ENCODE measurements at places on chromosomes 5 and 9.

- no peak for DNase-seq
- no peaks in the 10 kb centered on the region for H3K36me3 ChIP-seq
- no peak overlapping the region for H3K27ac ChIP-seq
- H3K27me3 ChIP-seq: no peaks in the 10 kb centered on the region
- no peaks in the 10 kb centered on the region for H3K4me1 ChIP-seq
These were observed 7.6 kb upstream of the CCDC152 start for GRCh38 chr5:42749020-42749419.

DNA sequence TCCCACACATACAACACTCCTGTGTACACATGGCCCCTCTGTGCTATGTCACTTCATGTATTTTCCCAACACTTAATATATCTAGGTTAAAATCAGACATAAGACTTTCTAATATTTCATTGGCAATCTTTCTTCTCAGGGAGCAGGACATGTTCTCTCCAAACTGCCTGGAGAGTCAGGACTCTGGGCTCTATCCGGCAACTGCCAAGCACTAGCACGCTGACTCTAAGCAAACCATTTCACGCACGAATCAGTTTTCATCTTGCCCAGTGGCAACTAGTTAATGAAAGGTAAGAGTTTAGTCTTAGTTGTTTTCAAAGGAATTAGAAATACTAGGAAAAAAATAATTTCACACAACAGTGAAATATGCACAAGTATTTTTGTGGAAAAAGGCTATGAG is 124.8 kb downstream of the NFIB start:
- H3K4me3 ChIP-seq: no peak overlapping the region
- H3K4me1 ChIP-seq: no peaks in the 10 kb centered on the region
- no peaks in the 10 kb centered on the region for H3K27me3 ChIP-seq
- no peak for DNase-seq
- H3K36me3 ChIP-seq: no peaks in the 10 kb centered on the region

- H3K27ac ChIP-seq: no peak overlapping the region
- H3K27me3 ChIP-seq: no peaks in the 10 kb centered on the region
- no peak overlapping the region for H3K4me3 ChIP-seq
- H3K36me3 ChIP-seq: no peaks in the 10 kb centered on the region
- peak; percentile 50 for DNase-seq
These were observed 47.8 kb upstream of the SNX2 start for GRCh38 chr5:122727112-122727541.

DNA sequence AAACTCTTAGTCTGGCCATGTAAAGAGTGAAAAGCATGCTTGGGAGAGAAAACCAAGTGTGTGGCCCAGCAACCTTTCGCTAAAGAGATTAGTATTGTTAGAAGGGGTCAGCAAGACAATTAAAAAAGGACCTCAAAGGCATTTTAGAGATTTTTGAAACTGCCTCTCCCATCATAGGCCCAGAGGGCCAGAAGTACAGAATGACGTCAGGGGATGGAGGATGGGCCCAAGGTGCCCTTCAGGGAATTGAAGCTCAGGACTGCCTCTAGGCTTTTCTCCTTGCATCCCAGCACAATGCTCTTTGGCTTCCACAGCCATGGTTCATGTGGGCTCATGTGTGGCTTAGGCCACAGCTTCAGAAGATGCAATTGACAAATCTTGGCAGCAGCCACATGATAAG is 287.0 kb upstream of the COX7C start:
- no peak for DNase-seq
- H3K36me3 ChIP-seq: no peaks in the 10 kb centered on the region
- H3K27ac ChIP-seq: no peak overlapping the region
- no peaks in the 10 kb centered on the region for H3K27me3 ChIP-seq

DNA sequence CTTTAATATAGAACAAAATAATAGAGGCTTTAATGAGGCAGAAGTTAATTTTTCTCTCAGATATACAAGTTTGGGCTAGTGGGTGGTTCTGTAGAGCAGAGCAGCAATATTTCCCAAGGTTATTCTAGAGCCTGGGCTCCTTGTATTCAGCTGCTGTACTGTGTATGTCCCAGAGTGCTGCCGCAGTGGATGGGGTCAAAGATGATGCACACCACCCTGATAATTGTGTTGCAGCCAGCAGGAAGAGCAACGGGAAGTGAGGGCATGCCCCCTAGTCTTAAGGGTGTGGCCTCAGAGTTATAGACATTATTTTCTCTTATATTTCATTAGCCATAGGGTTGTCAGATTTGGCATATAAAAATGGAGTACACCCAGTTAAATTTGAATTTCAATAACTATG is 23.9 kb upstream of the KIF4B start:
- no peak overlapping the region for H3K4me3 ChIP-seq
- no peaks in the 10 kb centered on the region for H3K4me1 ChIP-seq
- H3K27ac ChIP-seq: no peak overlapping the region
- H3K27me3 ChIP-seq: peaks cover 6% of the 10 kb centered on the region
- DNase-seq: no peak

DNA sequence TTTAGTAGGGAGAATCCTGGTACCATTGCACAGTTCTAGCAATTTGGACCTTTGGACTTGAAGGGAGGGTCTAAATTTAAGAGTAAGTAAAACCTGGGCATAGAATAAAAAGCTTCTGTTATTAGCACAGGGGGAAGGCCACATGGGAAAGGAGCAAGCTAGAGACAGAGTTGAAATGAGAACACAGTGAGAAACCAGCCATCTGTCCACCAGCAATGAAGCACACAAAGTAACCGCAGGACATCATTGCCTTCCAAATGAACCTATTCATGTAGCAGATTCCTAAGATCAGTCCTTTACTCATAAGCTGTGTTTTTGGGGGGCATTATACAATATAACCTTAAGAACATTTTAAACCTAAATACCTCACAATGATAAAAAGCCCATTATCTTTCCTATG is 407.4 kb downstream of the HCN1 start:
- no peaks in the 10 kb centered on the region for H3K4me1 ChIP-seq
- H3K27ac ChIP-seq: no peak overlapping the region
- no peaks in the 10 kb centered on the region for H3K27me3 ChIP-seq

- no peaks in the 10 kb centered on the region for H3K36me3 ChIP-seq
- H3K27me3 ChIP-seq: no peaks in the 10 kb centered on the region
- H3K4me3 ChIP-seq: no peak overlapping the region
These were observed 127.8 kb downstream of the GABBR2 start for GRCh38 chr9:98580956-98581355.

- no peaks in the 10 kb centered on the region for H3K27me3 ChIP-seq
- DNase-seq: no peak
- no peak overlapping the region for H3K4me3 ChIP-seq
- no peak overlapping the region for H3K27ac ChIP-seq
- H3K36me3 ChIP-seq: no peaks in the 10 kb centered on the region
These were observed 58.0 kb upstream of the PTPN3 start for GRCh38 chr9:109556061-109556460.

DNA sequence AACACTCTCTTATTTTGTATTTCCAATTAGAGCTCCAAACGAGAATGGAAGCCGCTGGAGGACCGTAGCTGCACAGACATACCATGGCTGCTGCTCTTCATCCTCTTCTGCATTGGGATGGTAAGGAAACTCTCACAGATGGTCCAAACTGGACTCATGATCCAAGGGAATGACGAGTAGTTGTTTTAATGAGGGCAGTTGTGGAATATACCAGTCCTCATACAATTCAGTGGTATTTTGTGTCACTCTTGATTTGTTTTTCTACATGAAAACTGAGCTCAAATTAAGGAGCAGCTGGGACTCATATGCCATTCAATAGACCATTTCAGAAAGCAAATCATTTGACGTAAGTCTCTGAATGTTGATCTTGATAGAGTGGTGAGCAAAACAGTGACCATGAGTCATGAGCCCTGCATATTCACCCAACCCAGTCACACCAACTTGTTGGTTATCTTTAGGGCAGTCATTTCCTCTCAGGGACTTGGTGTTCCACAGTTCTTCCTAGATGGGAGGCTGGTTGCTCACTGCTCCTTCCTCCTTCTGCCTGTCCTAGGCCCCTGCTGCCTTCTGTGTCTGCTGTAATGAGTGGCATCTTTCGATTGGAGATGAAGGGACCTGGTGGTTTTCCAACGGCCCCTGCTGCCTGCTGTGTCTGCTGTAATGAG is 54.9 kb downstream of the SLC44A1 start:
- H3K36me3 ChIP-seq: no peaks in the 10 kb centered on the region
- peak; percentile 78 for DNase-seq
- H3K4me1 ChIP-seq: no peaks in the 10 kb centered on the region
- H3K4me3 ChIP-seq: no peak overlapping the region
- H3K27ac ChIP-seq: no peak overlapping the region

DNA sequence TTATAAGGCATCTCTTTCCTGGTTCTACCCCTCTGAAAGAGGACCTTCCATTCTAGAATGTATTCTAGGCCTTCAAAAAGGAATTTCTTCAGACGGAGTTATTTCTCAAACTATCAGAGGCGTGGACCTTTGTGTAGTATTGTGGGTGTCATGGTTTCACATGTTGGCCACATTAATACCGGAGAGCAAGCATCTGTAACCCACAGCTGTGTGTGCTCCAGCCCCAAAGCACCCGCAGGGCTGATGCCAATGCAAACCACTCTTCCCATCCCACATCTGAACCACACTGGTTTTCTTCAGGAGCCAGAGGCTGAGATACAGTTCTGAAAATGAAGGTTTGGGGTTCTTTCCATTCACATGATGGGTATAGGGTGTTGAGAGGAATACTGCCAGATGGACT is 127.1 kb downstream of the BNC2 start:
- DNase-seq: no peak
- no peaks in the 10 kb centered on the region for H3K27me3 ChIP-seq
- H3K36me3 ChIP-seq: no peaks in the 10 kb centered on the region
- no peaks in the 10 kb centered on the region for H3K4me1 ChIP-seq

GRCh38 chr5:108947164-108947563 is 199.5 kb downstream of the FER start:
- no peak for DNase-seq
- H3K27ac ChIP-seq: no peak overlapping the region
- no peaks in the 10 kb centered on the region for H3K27me3 ChIP-seq
- no peak overlapping the region for H3K4me3 ChIP-seq

- no peak within 1 kb of the TSS for H3K4me3 ChIP-seq
- no peaks in the 10 kb centered on the region for H3K4me1 ChIP-seq
- no peak for DNase-seq
- H3K27me3 ChIP-seq: no peaks in the 10 kb centered on the region
- H3K27ac ChIP-seq: no peak within 1 kb of the TSS
These were observed at the start of gene PCDHA6 for GRCh38 chr5:140827704-140828361. Gene PCDHA6, plus strand, starts transcription at chr5:140827960. Its CDS starts 132 bp downstream, at chr5:140828092.

- no peaks in the 10 kb centered on the region for H3K4me1 ChIP-seq
- H3K27me3 ChIP-seq: no peaks in the 10 kb centered on the region
- H3K36me3 ChIP-seq: no peaks in the 10 kb centered on the region
- no peak overlapping the region for H3K4me3 ChIP-seq
- no peak for DNase-seq
These were observed 578.0 kb downstream of the EFNA5 start for GRCh38 chr5:107092695-107093094.

DNA sequence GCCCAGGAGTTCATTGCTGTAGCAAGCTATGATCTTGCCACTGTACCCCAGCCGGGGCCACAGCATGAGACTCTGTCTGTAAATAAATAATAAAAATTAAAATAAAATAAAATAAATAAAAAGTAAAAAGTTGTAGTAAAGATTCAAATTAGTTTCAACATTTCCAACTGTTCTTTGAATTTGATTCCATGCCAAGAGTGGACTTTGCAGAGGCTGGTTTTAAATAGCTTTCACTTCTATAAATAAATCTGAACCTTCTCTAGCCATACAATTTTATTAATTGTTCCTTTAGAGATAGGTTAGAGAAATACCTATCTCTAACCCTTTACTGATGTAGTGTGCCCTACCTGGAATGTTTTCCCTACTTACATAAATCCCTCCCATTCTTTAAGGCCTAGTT is 129.7 kb upstream of the SLIT3 start:
- no peaks in the 10 kb centered on the region for H3K36me3 ChIP-seq
- H3K27me3 ChIP-seq: no peaks in the 10 kb centered on the region
- DNase-seq: no peak
- H3K4me3 ChIP-seq: no peak overlapping the region
- peak overlapping the region; percentile 51 for H3K27ac ChIP-seq
- no peaks in the 10 kb centered on the region for H3K4me1 ChIP-seq

- H3K36me3 ChIP-seq: no peaks in the 10 kb centered on the region
- H3K27me3 ChIP-seq: peaks cover 11% of the 10 kb centered on the region
- H3K27ac ChIP-seq: no peak overlapping the region
- H3K4me3 ChIP-seq: no peak overlapping the region
These were observed 11.4 kb upstream of the YTHDC2 start for GRCh38 chr5:113502073-113502472.

- H3K4me3 ChIP-seq: peak overlapping the region; percentile 45
- no peaks in the 10 kb centered on the region for H3K27me3 ChIP-seq
These were observed 975 bp downstream of the TPRN start for GRCh38 chr9:137199411-137200121.

DNA sequence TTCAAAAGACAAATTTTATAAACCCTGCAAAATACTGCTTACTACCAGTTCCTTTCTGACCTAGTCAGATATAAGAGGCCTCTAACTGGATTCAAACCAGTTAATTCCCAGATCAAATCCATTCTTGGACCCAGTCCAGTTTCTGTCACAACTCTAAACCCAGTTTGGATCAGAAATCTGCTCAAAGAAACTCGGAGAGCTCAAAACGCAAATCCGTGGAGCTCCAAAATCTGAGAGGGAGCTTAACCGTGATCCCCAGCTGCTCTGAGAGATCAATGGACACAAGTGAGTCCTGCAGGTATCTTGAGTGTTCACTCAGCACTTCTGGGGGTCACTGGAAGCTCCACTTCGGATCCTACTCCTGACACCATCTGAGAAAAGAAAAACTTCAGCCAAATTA is 348.1 kb upstream of the PTGER4 start:
- H3K27me3 ChIP-seq: no peaks in the 10 kb centered on the region
- no peaks in the 10 kb centered on the region for H3K4me1 ChIP-seq
- H3K27ac ChIP-seq: no peak overlapping the region
- H3K36me3 ChIP-seq: no peaks in the 10 kb centered on the region

DNA sequence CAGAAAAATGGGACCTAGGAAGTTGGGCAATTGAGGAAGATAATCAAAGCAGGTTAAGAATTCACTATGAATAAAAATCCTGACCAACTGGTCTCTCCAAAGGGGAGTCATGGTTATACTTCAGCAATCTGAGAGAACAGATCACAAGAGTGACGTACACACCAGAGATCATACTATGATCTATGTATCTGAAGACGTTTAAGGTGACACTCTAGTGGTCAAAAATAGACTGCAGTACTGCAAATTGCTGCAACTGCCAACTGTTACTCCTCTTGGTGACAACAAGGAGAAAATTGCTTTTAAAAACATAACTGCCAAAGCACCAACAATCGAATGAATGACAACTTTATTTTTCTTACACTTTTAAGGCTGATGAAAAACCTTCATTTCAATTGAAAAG is 4.9 kb downstream of the AK6 start:
- no peaks in the 10 kb centered on the region for H3K27me3 ChIP-seq
- peaks cover 17% of the 10 kb centered on the region for H3K36me3 ChIP-seq
- peaks cover 24% of the 10 kb centered on the region for H3K4me1 ChIP-seq
- DNase-seq: no peak
- no peak overlapping the region for H3K4me3 ChIP-seq
